T-helper 2 cell (primary cell): ENCODE measurements at places on chromosomes 6 and 20.

- DNase-seq: no peak
These were observed 44.7 kb downstream of the VAPB start for GRCh38 chr20:58433759-58434158.

- DNase-seq: no peak
These were observed 91.0 kb downstream of the GFRA4 start for GRCh38 chr20:3572151-3572550.

- DNase-seq: no peak
These were observed 91.0 kb upstream of the MCHR2 start for GRCh38 chr6:100084991-100085364.

DNA sequence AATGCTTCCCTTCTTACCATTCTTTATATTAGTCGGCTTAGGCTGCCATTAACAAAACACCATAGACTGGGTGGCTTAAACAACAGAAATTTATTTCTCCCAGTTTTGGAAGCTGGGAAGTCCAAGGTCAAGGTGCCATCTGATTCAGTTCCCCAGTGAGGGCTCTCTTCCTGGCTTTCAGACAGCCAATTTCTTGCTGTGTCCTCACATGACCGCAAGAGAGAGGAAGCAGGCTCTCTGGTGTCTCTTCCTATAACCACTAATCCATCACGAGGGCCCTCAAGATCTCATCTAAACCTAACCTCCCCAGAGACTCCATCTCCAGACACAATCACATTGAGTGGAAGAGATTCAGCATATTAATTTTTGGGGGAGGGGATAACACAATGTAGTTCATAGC lies 193.0 kb upstream of the SGK1 start:
- DNase-seq: no peak

DNA sequence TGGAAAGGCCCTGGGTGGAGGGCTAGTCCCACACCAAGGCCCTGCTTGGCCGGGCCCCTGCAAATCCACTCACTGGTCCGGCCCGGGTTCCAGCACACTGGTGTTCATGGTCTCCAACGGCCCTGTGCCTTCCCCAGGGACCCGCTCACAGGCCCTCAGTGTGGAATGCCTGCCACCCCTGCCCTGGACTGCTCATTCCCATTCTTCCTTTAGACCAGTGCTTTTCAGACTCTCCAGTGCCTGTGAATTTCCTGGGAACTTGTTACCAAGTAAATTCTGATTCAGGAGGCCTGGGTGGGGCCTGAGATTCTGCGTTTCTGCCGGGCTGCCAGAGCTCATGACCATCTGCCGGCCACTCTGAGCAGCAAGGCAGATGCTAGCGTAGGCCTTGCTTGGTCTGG lies 5.7 kb upstream of the PXDC1 start:
- no peak for DNase-seq

- no peak for DNase-seq
These were observed 5.9 kb downstream of the CNBD2 start for GRCh38 chr20:35974256-35974655.

DNA sequence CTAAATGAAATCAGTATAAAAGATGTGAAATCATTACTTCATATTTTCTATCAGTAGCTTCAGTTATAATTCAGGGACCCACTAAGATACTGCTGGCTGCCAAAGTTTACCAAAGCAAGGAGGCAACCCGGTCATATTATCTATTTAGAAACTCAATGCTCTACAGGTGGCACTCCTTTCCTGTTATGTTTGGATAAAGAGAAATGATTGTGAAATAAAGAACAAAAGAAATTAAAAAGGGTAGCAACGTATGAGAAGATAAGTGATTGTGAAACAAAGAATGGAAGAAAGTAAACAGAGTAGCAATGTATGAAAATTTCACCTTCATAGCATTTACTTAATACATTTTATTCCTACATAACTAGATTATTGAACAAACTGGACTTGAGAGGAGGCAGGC lies 45.2 kb downstream of the RSPH3 start:
- DNase-seq: no peak

DNA sequence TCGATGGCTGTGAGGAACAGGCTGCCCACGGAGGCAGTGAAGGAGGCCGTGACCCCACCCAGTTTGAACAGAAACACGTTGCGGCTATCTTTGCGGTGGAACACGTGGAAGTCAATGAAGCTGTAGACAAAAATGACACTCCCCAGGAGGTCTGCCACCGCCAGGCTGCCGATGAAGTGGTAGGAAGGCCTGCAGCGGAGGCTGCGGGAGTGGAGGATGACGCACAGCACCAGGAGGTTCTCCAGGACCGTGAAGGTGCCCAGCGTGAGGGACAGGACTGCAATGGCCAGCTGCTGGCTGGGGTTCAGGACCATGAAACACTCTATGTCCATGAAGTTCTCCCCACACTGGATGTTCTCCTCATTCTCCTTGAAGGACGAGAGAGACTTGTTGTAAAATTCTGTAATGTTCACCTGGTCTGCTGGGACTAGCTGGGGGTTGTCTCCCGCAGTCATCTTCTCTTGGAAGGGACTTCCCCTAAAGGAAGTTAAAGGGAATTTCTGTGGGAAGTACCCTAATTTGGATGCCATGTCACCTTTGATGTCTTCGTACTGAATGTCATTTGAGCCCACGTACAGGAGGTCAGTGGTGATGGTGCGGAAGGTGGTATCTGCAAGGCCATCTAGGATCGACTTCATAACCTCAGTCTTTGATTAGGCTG lies 21.4 kb downstream of the CNR1 start:
- DNase-seq: no peak
